T47D (cell line): ENCODE measurements at places on chromosomes 12 and 14.

DNA sequence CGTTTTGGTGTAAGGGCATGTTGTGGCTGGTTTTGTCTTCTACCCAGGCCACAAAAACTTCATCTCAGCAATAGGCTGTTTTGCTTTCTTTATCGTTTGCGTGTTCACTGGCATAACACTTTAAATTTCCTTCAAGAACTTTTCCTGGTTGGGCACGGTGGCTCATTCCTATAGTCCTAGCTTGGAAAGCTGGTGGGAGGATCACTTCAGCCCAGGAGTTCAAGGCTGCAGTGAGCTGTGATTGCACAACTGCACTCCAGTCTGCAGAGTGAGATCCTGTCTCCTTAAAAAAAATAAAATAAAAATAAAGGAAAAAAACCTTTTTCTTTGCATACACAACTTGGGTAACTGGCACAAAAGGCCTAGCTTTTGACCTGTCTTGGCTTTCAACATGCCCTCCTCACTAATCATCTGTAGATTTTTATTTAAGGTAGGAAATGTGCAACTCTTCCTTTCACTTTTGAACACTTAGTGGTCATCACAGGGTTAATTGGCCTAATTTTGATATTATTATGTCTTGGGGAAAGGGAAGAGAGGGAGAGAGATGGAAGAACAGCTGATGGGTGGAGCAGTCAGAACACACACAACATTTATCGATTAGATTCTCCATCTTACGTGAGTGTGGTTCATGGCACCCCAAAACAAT is 78.9 kb upstream of the PSMA6 start:
- no peak for DNase-seq

GRCh38 chr12:109830718-109831117 is 2.5 kb downstream of the TRPV4 start:
- DNase-seq = no peak

GRCh38 chr14:94343238-94344005 is 20.3 kb upstream of the SERPINA6 start:
- DNase-seq = no peak

DNA sequence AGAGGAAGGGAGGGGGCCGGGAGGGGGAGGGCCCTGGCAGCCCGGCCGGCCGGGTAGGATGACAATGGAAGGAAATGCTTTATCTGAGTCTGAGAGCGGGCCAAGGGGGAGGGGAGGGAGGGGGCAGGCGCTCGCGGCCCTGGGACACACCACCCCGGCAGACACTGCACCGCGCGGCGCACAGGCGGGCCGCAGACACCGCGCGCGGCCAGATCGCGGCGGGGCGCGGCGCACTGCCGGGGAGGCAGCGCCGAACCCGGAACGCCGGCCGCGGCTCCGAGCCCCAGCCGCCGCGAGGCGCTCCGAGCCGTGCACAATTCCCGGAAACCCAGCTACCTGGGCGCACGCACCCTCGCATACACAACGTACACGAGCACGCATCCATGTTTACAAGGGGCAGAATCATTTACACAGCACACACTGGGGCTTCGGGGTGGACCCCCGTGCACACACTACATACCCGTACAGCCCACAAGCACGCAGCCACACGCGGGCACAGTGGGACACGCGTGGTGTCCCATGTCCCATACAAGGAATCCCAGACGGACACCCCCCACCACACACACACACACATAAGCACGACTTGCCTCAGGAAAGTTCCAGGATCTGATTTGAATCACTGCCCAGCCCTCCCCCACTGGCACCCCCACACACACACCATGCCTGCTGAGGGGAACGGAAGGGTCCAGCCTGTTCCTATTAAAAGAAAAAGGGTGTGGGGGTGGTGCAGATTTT is at the start of gene HDAC7:
HDAC7 (minus strand) TSS at position 8 of the 735 bp plus-strand sequence. CDS start 118 bp downstream, outside the sequence.
- peak; percentile 85 for DNase-seq

DNA sequence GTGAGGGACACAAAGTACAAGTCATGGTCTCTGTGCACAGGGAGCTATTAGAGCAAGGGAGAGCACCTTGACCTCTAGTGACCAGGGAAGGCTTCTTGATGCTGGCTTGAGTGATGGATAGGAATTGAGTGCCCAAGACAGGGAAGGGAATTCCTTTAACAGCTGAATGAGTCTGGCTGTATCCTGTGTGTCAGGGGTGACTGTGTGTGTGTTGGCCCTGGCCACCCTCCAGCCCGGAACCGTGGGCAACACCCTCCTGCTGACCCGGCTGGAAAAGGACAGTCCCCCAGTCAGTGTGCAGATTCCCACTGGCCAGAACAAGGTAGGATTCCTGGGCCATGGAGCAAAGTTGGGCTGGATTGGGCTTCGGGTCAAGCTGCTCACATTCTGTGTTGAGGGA is 5.5 kb upstream of the PFDN5 start:
- no peak for DNase-seq

- DNase-seq = no peak
Observed at GRCh38 chr12:108523365-108523764, 8.3 kb downstream of the FICD start.

- DNase-seq = no peak
Observed at GRCh38 chr14:99803803-99804202, 10.6 kb downstream of the EML1 start.

DNA sequence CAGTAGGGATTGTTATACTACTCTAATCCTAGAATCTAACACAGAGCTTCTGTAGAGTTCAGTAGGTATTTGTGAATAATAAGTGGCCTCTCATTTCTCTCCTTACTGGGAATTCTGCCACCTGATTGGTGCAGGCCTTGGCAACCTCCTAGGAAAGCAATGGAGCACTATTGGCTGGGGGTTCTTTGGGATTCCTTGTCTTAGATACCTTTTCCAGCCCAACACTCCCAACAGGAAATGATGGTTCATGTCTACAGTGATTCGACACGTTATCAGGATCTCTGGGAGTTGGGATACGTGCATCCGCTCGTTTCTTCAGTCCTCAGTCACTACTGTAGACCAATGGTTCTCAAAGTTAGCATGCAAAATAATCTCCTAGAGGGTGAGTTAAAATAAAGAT is 67.4 kb downstream of the ELK3 start:
- no peak for DNase-seq

DNA sequence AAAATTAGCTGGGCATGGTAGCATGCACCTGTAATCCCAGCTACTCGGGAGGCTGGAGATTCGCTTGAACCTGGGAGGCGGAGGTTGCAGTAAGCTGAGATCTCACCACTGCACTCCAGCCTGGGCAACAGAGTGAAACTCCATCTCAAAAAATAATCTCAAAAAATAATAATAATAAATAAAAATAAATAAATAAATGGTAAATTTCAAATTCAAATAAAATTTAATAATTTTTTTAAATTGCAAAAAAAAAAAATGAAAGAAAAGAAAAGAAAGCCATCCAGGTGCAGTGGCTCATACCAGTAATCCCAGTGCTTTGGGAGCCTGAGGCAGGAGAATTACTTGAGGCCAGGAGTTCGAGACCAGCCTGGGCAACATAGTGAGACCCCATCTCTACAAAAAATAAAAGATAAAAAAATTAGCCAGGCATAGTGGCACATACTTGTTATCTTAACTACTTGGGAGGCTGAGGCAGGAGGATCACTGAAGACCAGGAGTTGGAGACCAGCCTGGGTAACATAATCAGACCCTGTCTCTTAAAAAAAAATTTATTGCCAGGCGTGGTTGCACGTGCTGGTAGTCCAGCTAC is 36.4 kb downstream of the ALDH2 start:
- no peak for DNase-seq

DNA sequence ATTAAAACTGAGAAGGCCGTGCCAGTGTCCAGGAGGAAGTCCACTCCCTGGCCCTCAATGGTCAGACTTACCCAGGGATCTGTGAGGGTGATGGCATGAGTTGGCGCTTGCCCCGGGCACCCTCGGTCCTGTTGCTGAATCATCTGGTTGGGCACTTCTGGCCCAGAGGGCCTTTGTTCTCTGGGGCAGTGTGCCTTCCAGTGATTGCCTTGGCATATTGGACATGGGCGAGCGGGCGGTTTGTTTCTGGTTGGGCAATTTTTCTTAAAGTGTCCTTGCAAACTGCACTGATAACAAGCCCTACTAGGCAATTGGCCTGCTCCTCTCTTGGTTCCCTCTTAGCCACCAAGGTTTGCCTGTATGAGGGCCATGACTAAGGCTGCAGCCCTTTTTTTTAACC is 69.5 kb upstream of the ZDHHC17 start:
- DNase-seq = no peak

DNA sequence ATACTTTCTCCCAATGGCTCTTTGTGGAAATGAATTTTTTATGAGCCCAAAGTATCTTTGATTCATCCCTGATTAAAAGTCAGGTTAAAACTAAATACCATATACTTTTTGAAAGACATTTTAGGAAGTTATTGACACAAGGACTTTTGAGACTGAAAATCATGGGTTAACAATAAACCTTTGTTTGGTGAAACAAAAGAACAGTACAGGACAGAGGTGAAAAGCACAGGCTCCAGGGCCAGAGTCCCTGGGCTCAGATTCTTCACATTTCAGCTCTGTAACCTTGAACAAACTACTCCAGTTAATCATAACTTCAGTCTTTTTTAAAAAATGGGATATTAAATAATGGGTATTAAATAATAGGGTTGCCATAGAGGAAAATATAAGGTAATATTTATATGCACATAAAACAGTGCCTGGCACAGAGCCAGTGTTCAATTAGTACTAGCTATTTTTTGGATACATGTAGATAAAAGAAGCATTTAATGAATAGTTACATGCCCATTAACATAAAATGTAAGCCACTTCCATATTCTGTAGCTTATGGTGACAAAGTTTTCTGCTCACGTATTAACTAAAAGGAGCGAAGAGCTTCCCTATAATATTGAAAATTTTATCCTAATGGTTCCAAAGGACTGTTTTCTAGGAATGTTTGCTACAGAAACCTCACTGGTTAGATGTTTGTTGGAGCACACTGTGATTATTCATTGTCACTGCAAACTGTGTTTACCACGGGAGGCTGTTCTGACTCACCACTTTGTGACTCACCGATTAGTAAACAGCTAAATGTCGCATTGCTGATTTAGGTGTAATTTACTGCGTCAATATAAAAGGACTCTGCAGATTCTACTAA is 255.4 kb downstream of the DAD1 start:
- DNase-seq = peak; percentile 47

DNA sequence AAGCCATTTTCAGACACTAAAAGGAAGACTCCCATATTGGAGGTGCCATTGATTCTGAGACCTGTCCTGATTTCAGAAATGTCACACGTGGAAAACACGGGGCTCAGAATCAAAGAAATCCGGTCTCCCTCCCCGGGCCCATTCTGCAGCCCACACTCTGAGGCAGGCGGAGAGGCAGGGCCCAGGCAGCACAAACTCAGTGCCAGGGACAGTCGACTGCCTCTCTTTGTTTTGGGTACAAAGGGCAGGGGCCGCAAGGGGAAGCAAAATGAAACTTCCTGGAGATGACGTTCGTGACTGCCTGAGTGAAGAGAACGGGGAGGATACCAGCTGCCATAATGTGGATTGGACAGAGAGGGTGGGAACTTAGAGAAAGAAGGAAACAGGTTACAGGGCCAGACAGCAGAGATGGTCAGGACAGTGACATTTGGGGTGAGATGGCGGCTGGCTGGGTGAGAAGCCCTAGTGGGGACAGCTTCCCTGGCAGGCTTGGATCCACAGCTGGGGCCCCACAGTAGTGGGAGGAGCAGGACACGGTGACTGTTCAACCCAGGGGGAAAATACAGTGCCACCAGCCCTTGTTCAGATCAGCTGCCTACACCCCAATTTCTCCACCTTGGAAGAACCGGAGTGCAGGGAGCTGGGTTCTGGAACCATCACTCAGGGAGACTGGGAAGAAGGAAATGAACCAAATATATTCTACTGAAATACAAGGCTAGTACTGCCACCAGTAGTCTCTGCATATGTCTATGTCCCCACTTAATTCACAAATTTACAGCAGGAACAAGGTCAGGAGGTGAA is 8.1 kb downstream of the GAPDH start:
- no peak for DNase-seq

DNA sequence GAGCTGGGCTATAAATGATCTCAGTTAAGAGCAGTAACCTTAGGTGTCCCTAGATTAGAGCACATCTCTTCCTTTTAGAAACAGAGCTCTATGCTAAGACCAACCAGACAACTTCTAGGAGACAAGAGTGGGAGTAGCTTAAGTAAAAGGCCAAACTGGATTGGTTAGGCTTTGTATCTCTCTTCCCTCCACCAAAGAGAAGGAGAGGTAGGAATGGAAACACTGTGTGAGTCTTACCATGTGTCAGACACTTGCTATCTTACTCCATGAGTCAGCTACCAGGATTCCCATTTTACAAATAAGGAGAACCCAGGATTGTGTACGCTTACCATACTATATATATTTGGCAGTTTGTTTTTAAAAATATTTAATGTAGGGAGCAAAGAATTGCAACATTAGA is 122.9 kb downstream of the PAX9 start:
- DNase-seq = no peak

GRCh38 chr12:102483466-102483865 is 3.1 kb upstream of the IGF1 start:
- no peak for DNase-seq

- no peak for DNase-seq
Observed at GRCh38 chr12:108819920-108820706, 37.3 kb downstream of the SSH1 start.

GRCh38 chr12:47602325-47602724 is 103.5 kb downstream of the RPAP3 start:
- DNase-seq = no peak

- peak; percentile 71 for DNase-seq
Observed at GRCh38 chr14:61860294-61860918, 98.2 kb downstream of the SNAPC1 start.

GRCh38 chr14:72476657-72477499 is 417.0 kb downstream of the DPF3 start:
- DNase-seq = peak; percentile 28

- peak; percentile 85 for DNase-seq
Observed at GRCh38 chr14:70045844-70046535, 142.8 kb downstream of the SLC8A3 start.

DNA sequence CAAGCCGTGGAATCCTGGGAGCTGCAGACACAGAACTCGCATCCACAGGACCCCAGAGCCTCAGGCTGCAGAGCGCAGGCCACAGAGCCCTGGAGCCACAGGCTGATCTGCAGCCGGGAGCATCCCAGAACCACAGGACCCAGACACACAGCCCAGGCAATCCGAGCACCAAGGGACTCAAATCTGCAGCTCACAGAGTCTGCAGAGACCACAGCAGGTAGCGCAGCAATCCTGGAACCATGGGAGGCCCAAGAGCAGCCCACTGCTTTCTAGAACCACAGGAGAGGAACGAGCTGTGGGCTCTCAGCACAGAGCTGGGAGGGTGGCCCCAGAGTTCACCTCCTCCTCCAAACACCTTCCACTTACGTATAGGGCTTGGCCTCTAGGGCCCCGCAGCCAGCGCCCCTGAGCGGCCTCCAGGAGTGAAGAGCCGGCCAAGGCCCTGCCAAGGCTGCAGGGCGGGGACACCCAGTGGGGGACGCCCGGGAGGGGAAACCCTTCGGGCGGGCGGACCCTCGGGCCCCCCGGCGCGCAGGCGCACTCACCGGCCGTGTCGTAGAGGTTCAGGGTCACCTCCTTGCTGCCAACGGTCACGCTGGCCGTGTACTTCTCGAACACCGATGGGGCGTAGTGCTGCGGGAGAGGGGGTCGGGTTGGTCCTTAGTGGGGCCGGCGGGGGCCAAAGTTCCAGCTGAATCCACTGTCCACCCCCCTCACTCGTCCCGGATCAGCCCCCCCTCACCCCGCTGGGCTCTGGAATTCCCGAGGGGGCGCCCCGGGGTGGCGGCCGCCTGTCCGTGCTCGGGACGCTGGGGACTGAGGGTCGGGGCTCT is 665 bp downstream of the RHOF start:
- no peak for DNase-seq
